Esophagus squamous epithelium (tissue), 5 donors: ENCODE measurements at places on chromosomes 6 and 20. TPM values are rescaled to one million over a fixed set of nuclear protein-coding genes. Genes with fewer than 3 reads are reported as not detected.

NRSN1 gene
- total RNA-seq = not detected

AIF1 gene
- total RNA-seq = 30.7 TPM

SIRPG gene
- 1.5 TPM for total RNA-seq

CCM2L gene
- total RNA-seq = 4.8 TPM

DNA sequence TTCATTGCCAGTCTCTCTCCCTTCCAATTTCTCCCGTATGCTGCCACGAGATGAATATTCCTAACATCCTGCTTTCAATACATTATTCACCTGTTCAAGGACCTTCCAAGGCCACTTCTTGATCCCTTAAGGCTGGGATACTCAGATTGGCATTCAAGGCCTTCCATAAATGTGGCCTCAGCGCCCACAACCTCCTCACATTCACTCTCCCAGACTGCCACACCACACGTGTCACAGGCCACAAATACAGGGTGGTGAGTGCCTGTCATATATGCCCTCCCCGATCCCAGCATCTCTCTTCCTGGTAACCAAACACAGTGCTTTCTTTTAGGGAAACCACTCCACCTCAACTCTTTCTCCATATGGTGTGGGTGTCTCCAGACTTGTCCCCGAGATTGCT lies 55.5 kb downstream of the TTI1 start:
- H3K4me3 ChIP-seq = no peak overlapping the region
- H3K4me1 ChIP-seq = no peaks in the 10 kb centered on the region
- H3K27ac ChIP-seq = no peak overlapping the region
- H3K36me3 ChIP-seq = no peaks in the 10 kb centered on the region

GRCh38 chr6:4981761-4982160 lies 22.1 kb downstream of the RPP40 start:
- no peaks in the 10 kb centered on the region for H3K27me3 ChIP-seq
- H3K36me3 ChIP-seq = no peaks in the 10 kb centered on the region
- no peak for DNase-seq
- no peak overlapping the region for H3K27ac ChIP-seq

GRCh38 chr20:58815448-58815847 lies 35.3 kb downstream of the GNAS-AS1 start:
- DNase-seq = no peak
- no peaks in the 10 kb centered on the region for H3K4me1 ChIP-seq
- no peak overlapping the region for H3K27ac ChIP-seq
- no peaks in the 10 kb centered on the region for H3K36me3 ChIP-seq

GRCh38 chr6:113969888-113970804 lies 802 bp downstream of the HDAC2 start:
- H3K36me3 ChIP-seq = no peaks in the 10 kb centered on the region
- peaks cover 13% of the 10 kb centered on the region for H3K4me1 ChIP-seq
- H3K4me3 ChIP-seq = peak overlapping the region; percentile 76
- peak overlapping the region; percentile 89 for H3K27ac ChIP-seq
- H3K27me3 ChIP-seq = no peaks in the 10 kb centered on the region

DNA sequence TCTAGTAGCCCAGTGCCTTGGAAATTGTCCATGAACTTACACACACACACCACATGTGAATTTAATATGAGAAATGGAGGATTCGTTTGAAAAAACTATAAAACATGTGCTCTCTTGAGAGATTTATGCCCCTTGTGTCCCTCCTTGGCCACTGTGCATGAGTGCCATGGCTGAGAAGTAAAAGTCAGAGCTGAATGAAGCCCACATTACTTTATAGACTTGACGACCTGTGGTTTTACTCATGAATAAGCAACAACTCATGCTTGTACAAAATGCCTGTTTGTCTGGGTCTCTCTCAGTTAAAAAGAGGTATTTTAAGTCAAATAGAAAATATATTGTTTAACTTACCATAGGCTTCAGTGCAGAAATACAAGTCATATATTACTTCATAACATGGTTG lies 102.7 kb downstream of the KCNQ5 start:
- H3K27ac ChIP-seq = no peak overlapping the region
- no peak overlapping the region for H3K4me3 ChIP-seq
- H3K27me3 ChIP-seq = no peaks in the 10 kb centered on the region

DNA sequence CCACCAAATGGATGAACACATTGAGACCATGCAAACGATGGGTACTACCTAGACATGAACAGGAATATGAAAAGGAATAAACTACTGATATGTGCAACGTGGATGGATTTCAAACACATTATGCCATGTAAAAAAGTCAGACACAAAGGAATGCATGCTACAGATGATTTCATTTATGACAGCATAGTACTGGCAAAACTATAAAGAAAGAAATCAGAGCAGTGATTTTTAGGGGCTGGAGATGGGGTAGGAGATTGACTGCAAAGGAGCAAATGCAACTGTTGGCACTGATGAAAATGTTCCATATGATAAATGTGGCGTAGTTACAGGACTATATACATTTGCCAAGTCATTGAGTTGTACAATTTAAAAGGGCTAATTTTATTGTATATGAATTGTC lies 13.4 kb upstream of the COL12A1 start:
- H3K36me3 ChIP-seq = no peaks in the 10 kb centered on the region
- H3K4me3 ChIP-seq = no peak overlapping the region
- no peaks in the 10 kb centered on the region for H3K27me3 ChIP-seq
- no peak overlapping the region for H3K27ac ChIP-seq
- peaks cover 16% of the 10 kb centered on the region for H3K4me1 ChIP-seq
